ENCODE measurements at places on chromosomes 3 and 15.

DNA sequence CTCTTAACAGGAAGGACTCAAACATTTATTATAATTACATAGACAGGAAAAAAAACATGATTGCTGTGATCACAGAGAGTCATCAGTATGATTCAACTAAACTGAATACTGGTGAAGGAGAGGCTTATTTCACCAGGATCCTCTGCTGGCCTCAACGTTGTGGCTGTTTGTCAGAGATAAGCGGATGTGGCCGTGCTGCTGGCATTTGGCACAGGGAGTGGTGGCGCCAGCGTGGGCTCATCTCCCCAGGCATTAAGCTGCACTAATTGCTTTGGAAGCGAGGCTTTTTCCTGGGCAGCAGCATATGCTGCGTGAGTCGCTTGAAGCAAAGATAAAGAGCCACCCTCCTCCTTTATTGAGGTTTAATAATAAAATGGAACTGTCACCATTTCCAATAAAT lies 306.7 kb downstream of the LRTM1 start:
- DNase-seq = no peak

DNA sequence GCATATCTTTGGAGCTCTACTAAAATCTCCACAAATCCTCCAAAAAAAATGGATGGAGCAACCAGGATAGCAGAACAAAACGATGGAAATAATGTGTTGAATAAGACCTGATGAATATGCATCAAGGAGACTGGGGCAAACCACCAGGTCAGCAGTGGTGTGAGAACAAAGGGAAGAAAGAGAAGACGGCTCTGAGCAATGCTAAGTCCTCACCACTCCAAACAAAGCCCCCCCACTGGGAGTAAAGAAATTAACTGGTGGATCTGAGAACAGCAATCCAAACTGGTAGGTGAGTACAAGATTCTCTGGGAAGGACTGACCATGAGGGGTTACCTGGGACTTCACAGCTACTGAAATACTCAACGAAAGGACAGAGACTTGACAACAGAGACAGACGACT lies 977.3 kb downstream of the TBL1XR1 start:
- no peak for DNase-seq

DNA sequence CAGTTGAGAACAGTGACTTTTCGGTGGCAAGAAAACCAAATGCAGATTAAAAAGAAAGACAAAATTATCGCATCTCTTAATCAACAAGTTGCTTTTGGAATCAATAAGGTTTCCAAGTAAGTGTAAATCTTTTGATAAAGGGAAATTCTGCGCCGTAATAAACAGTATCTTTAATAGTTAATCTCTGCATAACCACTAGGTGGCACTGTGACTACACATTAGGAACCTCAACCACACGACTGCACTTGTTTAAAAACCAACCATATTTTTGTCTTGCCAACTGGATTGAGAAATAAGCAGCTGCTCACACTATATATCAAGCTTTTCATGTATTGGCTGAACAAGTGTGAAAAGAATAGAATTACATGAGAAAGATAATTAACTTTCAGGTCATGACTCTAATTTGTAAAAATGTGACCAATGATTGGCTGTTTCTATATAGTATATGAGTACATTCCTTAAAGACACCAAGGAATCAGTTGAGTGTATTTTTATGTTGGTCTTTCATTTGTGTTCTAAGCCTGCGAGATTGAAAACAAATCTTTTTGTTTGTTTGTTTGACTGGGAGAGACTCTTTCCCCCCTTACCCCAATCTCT lies 72.7 kb downstream of the DZIP3 start:
- peak; percentile 54 for DNase-seq

DNA sequence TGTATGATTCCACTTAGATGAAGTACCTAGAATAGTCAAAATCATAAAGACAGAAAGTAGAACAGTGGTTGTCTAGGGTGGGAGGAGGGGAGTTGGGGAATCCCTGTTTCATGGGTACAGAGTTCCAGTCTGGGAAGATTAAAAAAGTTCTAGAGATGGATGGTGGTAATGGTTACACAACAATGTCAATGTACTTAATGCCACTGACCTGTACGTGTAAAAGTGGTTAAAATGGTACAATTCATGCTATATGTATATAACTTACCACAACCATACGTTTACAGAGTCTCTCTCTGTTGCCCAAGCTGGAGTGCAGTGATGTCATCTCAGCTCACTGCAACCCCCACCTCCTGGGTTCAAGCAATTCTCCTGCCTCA lies 6.5 kb downstream of the SFMBT1 start:
- no peak for DNase-seq

DNA sequence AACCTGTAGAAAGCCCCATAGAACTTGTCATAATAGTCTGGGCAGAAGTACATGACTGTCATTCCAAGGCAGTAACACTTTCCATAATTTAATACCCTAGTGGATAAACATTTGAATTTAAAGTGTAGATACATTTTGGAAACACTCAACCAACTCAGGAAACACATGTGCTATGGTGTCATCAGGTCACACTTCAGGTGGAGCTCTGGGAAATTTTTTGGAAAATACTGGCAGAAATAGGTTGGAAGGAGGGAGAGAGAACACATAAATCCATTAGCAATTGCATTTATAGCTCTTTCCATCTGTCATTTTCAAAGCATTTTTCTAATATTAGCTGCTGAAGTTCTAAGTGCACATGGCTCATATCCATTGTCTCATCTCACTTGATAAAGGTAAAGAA lies 135.7 kb downstream of the MEIS2 start:
- no peak for DNase-seq

GRCh38 chr3:196518966-196519717 lies 4.0 kb upstream of the SMCO1 start:
- DNase-seq = peak; percentile 50

DNA sequence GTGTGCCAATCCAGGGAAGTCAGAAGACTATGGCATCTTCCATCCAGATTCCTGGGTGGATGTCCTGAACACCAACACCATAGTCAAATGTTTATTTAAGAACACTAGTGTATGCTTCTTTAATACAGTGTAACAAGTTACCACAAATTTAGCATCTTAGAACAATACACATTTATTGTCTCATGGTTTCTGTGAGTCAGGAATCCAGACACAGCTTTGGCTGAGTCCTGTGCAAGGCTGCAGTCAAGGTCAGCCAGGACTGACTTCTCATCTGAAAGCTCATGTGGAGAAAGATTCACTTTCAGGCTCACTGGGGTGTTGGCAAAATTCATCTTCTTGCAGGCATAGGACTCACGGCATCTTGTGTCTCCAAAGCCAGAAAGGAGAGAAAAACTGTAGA lies 143.4 kb downstream of the ANXA2 start:
- DNase-seq = no peak

GRCh38 chr3:189342811-189343210 lies 171.0 kb downstream of the TPRG1 start:
- no peak for DNase-seq

- DNase-seq = no peak
These were observed 53.3 kb upstream of the NR2C2 start for GRCh38 chr3:14894085-14894484.

GRCh38 chr3:19815805-19816204 lies 118.2 kb downstream of the EFHB start:
- DNase-seq = no peak

DNA sequence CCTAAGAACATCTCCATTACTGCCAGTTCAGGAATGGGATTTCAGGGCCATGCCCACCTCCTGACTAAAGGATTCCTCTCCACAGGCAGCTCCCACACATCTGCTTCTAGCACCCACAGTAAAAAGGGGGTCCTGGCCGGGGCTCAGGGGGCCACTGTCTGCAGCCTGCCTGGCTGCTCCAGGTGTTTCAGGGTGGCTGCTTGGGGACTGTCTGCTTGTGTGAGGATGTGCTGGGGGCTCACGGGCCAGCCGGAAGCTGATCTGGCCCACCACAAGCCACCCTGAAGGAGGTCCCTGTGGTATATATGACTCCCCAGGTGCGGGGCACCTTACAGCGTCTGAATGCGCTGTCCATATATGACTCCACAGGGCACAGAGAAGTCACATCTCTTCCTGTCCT lies 135.4 kb downstream of the NSMCE3 start:
- DNase-seq = no peak

DNA sequence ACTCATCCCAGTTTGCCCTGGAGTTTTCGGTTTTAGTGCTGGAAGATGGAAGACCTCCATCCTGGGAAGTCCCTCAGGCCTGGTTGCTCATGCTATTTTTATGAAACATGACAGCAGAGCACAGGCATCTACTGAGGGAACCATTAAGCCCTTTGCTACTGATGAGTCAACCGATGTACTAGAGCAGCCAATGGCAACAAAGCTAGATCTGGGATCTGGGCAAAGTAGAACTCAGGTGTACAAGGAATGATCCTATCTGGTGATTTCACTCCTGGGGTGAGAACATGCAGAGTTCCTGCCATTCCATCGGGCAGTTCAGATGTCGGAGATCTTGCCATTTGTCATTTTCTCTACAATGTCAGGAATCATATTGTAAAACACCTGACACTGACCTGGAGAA lies 166.2 kb upstream of the NSMCE3 start:
- no peak for DNase-seq

- no peak for DNase-seq
These were observed 35.1 kb upstream of the P3H2 start for GRCh38 chr3:190155752-190156151.

DNA sequence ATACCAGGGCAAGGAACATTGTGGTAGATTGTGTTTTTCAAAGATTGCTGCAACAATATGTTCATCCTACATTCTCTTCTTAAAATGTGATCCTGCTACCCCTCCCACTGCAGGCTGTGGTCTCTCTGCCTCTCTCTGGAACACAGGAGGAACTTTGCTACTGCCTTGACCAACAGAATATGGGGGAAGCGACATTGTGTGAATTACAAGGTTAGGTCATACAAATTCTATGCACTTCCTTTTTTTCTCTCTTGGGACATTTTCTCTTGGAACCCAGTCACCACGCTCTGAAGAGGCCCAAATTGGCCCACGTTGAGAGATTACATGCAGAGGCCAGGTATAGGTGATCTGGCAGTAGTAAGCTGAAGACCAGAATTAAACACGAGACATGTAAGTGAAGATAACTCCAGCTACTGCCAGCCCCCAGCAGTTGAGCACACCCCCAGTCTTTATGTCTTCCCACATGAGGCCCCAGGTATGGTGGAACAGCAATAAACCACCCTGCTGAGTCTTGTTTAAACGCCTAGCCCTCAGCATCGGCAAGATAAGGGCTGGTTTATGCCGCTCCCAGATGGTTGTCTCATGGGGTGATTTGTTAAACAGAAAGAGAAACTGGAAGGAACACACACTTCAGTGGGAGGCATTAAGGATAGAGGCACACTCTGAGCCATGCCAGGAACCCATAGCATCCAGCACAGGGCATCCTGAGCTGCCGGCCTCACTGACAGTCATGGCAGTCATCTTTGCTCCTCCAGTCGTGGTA lies 59.9 kb downstream of the FAM43A start:
- no peak for DNase-seq

DNA sequence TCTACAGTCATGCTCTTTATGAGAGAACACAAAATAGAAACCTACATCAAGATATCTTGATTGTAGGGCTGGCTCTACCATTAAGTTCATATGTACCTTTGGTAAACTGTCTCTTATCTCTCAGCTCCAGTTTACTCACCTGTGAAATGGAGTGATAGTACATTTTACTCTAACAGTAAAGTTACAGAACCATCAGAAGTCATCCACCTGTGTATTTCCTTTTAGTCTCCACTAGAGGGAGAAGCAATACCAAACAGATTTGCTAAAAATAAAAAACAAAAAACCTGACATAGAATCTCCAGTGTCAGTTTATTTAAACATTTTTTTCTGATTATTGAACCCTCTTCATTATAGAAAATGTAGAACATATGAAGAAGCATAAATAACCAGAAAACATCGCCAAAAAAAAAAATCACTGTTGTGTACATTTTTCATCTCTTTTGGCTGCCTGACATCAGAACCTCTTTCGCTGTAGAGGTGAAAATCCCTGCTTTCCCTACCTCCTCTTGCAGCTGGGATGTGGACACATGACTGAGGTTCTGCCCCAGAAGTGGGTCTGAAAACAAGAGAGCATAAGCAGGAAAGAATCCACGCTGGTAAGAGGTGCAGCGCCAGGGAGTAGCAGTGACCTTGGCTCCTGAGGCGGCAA lies 48.7 kb upstream of the WDR72 start:
- DNase-seq = no peak

DNA sequence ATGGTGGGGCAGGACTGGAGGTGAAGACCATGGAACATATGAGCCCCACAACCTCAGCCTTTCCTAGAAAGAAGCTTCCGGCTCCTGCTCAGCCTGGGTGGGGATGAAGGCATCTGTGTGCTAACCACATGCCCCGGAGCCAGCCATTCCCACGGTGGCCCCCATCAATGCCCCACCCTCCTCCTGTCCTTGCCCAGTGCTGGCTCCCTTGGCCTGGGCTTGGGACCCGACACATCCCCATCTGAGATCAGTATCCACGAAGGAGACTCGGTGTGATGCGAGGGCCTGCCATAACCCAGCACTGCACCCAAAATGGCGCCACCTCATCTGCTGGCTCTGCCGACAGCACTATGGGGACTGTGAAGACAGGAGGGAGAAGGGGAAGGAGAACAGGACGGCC lies 16.5 kb upstream of the PLXND1 start:
- no peak for DNase-seq

DNA sequence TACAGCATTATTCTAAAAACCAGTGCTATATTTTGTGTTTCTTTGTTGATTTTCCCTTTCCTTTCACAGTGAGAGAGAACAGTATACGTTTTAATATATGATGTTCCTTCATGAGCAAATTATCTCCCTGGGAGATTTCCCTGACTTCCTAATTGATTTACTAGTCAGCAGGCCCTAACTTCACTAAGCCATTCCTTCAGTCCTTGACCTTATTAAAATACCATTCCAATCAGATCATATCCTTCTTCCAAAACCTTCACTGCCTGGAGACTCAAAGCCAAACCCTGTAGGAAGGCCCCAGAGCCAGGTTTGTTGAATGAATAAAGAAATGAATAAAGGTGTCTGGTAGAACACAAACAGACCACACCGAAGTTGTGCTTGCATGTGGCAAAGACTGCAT lies 43.8 kb upstream of the ARHGEF3 start:
- DNase-seq = peak; percentile 17

DNA sequence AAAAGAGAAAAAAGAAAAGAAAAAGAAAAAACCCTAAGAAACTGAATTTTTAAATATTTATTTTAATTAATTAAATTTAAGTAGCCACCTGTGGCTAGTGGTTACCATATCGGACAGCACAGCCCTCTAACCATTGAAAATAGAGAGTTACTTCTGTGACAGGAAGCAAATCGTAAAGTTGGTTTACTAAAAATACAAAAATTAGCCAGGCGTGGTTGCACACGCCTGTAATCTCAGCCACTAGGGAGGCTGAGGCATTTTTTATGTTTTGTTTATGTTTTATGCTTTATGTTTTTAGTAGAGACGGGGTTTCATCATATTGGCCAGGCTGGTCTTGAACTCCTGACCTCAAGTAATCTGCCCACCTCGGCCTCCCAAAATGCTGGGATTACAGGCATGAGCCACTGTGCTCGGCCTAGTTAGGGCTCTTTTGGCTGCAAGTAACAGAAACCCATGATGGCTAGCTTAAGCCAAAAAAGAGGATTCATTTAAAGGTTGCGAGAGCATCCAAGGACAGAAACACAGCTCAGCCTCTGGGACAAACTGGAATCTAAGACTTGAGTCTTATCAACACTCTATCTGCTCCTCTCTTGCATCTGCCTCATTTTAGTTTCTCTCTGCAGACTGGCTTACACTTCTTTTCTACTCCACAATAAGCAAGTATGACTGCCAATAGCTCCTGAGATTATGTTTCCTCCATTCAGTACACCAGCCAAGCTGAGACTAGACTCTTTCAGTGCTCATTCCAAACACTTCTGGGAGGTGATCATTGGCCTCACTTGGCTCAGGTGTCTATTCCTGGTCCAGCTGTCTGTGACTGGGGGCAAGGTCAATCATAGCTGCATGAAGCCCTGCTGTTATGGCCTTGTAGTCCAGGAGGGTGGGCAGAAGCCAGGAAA lies 6.8 kb upstream of the SKIL start:
- DNase-seq = no peak
